ENCODE measurements at places on chromosomes 12 and 14.

- no peak for DNase-seq
Observed at GRCh38 chr12:107134558-107134957, 41.2 kb upstream of the CRY1 start.

DNA sequence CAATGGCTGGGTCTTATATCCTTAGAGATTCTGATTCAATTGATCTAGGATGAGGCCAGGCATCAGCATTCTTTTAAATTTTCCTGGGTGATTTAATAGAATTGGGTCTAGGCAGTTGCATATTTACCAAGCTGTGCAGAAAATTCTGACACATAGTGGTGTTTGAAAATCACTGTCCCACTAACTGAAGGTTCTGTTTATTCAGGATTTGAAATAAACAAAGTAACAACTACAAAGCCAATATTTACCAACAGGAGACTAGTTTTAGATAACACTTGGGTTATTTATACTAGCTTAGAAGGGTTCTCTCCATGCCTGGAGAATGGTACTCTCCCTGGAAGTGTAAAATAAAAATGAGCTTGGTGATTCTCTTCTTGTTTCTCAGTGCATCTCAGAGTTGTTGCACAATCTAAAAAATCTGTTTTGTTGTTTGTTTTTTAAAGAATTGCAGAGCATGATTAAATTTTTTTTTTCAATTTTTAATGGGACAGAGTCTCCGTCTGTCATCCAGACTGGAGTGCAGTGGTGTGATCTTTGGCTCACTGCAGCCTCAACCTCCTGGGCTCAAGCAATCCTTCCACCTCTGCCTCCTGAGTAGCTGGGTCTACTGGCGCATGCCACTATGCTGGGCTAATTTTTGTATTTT lies 16.9 kb downstream of the BEST3 start:
- DNase-seq: no peak

DNA sequence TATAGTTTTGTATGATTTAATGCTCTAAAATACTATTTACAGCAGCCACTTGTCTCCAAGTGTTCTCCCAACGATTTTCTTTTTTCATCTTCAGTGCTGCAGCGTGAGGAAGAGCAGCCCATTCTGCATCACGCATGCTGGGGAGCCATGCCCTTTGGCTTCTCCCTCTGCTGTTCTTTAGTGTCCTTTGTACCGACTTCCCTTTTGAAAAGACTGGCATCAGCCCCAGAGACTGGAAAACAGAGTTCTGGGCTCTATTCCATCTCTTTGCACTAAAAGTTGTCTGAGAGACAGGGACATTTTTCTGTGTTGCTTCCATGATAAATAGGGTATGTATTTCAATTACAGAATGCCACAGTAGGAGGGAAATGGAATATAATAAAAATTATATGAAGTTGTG lies 105.1 kb downstream of the RERG start:
- DNase-seq: peak; percentile 14

GRCh38 chr12:76462668-76463224 lies 96.8 kb downstream of the OSBPL8 start:
- DNase-seq: no peak

- DNase-seq: no peak
Observed at GRCh38 chr12:47750229-47750798, 8.4 kb downstream of the RAPGEF3 start.

DNA sequence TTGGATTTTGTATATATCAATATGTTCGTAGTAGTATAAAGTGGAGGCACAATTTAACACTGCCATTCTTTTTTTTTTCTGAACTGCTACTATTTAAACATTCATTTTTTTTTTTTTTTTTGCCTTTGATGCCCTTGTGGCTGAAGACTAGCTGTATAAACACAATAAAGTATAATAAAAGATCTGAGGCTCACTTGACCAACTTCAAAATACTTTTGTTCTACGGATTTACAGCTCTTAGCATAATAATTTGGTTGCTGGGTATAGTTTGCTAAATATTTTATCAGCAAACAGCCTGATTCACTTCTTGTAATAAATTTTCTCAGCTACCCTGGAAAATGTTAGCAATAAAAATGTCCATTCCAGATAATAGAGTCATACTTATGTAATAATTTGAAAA lies 128.3 kb downstream of the KCNC2 start:
- DNase-seq: no peak

DNA sequence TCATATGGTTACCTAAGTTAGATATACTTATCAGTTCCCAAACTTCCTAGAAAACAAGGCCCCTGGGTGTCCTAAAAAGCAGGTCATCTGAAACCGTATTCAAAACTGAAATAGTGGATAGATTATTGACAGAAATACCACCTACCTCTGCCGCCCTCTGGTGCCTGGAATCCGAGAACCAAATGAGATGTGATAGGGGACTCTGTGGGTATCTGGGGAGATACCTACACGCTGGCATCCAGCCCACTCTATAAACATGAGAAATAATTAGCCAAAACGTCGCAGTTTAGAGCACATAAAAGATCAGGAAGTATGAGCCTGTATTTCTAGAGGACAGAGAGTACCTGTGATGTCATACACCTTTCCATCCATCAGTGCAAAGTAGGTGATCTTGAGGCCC lies 4.4 kb downstream of the ORMDL2 start:
- DNase-seq: no peak

- DNase-seq: no peak
Observed at GRCh38 chr14:75341620-75342019, 63.0 kb downstream of the FOS start.

- DNase-seq: peak; percentile 12
Observed at GRCh38 chr12:78674311-78675090, 190.1 kb upstream of the SYT1 start.

- no peak for DNase-seq
Observed at GRCh38 chr12:103462675-103463074, 33.1 kb downstream of the C12orf42 start.
